ENCODE measurements at places on chromosomes 2 and 18. TPM values are rescaled to one million over a fixed set of nuclear protein-coding genes. Genes with fewer than 3 reads are reported as not detected.
A peak's percentile ranks its signal among the peaks of the same experiment; 100 is the strongest.

- peaks cover 5% of the 10 kb centered on the region for H3K4me1 ChIP-seq
- no peaks in the 10 kb centered on the region for H3K27me3 ChIP-seq
- no peak overlapping the region for H3K4me3 ChIP-seq
- DNase-seq, result no peak
- no peaks in the 10 kb centered on the region for H3K36me3 ChIP-seq
These were observed 25.2 kb downstream of the FBXO36 start for GRCh38 chr2:229947544-229947943.

DNA sequence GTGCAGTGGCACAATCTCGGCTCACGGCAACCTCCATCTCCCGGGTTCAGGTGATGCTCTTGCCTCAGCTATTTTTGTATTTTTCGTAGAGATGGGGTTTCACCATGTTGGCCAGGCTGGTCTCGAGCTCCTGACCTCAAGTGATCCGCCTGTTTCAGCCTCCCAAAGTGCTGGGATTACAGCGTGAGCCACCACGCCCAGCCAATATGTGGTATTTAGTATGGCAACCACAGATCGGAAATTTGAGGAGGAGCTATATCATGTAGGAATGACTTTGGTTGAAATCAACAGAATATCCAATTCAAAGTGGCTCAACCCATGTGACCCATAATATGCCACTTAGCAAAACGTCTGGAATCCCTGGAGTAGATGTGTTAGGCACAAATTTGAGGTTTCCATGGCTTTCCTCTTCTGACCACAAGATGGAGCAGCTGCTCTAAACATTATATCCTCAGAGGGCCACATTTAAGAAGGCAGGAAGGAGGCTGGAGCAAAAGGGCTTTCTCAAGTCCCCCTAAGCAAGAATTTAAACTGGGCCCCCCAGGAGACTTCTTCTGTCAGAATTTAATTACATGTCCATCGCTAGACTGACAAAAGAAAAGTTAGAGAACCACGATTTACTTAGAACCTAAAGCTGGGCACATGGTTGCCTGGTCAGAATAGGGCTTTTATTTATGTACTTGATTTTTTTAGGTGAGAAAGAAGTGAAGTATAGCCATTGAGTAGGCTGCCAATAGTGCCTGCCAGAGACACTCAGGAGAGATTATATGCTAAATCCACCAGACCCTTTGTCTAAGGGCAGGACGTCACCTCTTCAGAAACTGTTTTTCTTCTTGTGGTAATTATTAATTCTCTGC is 49.6 kb upstream of the ITSN2 start:
- DNase-seq, result peak; percentile 74
- H3K4me1 ChIP-seq, result no peaks in the 10 kb centered on the region
- H3K27me3 ChIP-seq, result peaks cover 2% of the 10 kb centered on the region
- H3K36me3 ChIP-seq, result no peaks in the 10 kb centered on the region

GRCh38 chr2:215969131-215969841 is 44.1 kb downstream of the MREG start:
- H3K27me3 ChIP-seq, result no peaks in the 10 kb centered on the region
- H3K4me1 ChIP-seq, result no peaks in the 10 kb centered on the region
- H3K27ac ChIP-seq, result no peak overlapping the region
- H3K4me3 ChIP-seq, result no peak overlapping the region

DNA sequence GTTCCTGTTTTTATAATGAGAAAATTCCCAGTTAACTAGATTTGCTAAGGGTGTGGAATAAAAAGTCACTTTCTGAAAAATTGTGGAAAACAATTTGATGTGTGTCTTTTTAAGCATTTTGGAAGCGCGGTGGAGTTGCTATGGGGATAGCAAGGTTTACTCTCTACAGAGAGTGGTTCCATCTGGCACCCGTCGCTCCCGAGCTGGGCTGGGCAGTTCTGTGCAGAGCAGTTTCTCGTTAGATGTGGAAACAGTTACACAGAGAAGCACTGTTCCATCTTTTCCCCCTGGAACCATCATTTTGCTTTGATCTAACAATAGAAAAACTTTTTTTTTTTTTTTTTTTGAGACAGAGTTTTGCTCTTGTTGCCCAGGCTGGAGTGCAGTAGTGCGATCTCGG is 17.4 kb downstream of the LDLRAD4 start:
- peaks cover 17% of the 10 kb centered on the region for H3K27me3 ChIP-seq
- no peak overlapping the region for H3K27ac ChIP-seq
- H3K4me3 ChIP-seq, result no peak overlapping the region
- no peak for DNase-seq
- H3K36me3 ChIP-seq, result no peaks in the 10 kb centered on the region

- no peak overlapping the region for H3K4me3 ChIP-seq
- no peak overlapping the region for H3K27ac ChIP-seq
- peaks cover 4% of the 10 kb centered on the region for H3K27me3 ChIP-seq
These were observed 104.3 kb upstream of the PIK3C3 start for GRCh38 chr18:41850781-41851180.

- H3K36me3 ChIP-seq, result no peaks in the 10 kb centered on the region
- H3K4me3 ChIP-seq, result no peak overlapping the region
- DNase-seq, result no peak
- H3K27ac ChIP-seq, result no peak overlapping the region
- H3K4me1 ChIP-seq, result 0 out of 2 replicates have a peak, but pooled peaks cover 2% of the 10 kb centered on the region
These were observed 520.8 kb downstream of the FBXO15 start for GRCh38 chr18:73626859-73627258.

DNA sequence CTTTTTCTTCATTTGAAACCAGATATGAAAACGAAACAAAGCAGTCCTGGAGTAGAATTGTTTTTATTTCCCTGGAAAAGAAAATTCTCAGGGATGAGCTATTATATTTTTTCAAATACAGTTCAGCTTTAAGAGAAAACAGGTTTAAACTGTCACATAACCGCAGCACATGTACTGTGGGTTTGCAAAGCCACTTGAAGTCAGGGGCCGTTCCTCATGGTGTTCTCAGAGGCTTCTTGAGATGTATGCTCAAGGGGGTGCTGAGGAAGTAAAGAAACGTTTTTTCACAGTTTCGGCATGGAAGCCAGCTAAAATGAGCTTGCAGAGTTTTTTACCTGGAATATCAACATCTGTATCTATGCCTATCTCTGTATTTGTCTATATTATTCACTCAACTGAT is 225.3 kb downstream of the MC4R start:
- no peaks in the 10 kb centered on the region for H3K4me1 ChIP-seq
- no peak overlapping the region for H3K27ac ChIP-seq
- H3K27me3 ChIP-seq, result no peaks in the 10 kb centered on the region

Gene BOLL
- not detected for total RNA-seq

- no peak overlapping the region for H3K27ac ChIP-seq
- H3K4me1 ChIP-seq, result no peaks in the 10 kb centered on the region
- H3K27me3 ChIP-seq, result 0 out of 2 replicates have a peak, but pooled peaks cover 3% of the 10 kb centered on the region
- H3K4me3 ChIP-seq, result no peak overlapping the region
- no peak for DNase-seq
These were observed 51.2 kb downstream of the SDC1 start for GRCh38 chr2:20173496-20174402.

Gene DSG3
- total RNA-seq, result not detected

DNA sequence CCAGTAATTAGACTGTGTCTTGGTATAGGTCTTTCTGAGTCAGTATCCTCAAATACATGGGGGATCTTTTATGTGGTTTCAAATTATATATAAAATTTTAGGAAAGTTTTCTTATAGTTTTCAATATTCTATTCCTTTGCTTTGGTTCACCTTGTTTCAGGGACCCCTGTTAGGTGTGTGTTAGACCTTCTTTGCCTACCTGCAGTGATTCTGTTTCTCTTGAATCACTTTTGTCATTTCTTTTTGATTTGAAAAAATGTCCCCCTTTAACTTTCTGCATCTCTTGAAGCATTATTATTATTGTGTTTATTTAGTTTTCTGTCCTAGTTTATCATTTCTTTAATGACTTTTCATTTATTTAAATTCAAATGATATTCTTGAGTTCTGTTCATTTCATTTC is 98.7 kb downstream of the FHOD3 start:
- DNase-seq, result no peak
- no peak overlapping the region for H3K27ac ChIP-seq
- H3K4me1 ChIP-seq, result peaks cover 3% of the 10 kb centered on the region
- H3K27me3 ChIP-seq, result no peaks in the 10 kb centered on the region
- H3K4me3 ChIP-seq, result no peak overlapping the region
- H3K36me3 ChIP-seq, result no peaks in the 10 kb centered on the region

DNA sequence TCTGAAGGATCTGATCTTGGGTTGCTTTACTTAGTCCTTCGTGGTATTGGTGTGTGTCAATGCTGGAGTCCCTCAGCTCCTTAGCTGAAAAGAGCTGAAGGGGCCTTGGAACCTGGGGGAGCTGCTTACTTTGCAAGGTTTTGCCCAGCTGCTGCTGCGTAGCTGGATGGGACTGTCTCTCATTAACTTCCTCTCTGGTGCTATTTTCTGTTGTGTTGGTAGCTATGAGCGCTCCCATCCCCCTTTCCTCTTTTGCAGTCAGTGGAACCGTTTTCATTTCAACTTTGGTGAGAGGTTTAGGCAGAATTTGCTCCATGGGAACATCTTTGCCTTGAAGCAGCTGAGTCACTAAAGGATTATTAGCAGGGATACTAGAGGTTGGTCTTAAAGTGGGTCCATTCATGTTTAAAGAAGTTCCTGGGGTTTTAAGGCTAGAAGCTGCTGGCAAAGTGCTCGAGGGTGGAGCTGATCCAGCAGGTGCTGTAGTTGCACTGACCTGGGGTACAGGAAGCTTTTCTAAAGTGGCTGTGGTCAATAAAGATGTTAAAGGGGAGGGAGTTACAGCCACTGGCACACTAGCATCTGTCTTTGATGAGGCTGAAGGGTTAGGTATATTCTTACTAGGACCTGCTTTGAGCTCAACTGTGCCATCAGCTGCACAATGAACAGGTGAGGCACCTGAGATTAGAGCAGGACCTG is 69.9 kb upstream of the DTNB start:
- peaks cover 26% of the 10 kb centered on the region for H3K36me3 ChIP-seq
- H3K27ac ChIP-seq, result no peak overlapping the region
- no peak for DNase-seq
- no peaks in the 10 kb centered on the region for H3K27me3 ChIP-seq

DNA sequence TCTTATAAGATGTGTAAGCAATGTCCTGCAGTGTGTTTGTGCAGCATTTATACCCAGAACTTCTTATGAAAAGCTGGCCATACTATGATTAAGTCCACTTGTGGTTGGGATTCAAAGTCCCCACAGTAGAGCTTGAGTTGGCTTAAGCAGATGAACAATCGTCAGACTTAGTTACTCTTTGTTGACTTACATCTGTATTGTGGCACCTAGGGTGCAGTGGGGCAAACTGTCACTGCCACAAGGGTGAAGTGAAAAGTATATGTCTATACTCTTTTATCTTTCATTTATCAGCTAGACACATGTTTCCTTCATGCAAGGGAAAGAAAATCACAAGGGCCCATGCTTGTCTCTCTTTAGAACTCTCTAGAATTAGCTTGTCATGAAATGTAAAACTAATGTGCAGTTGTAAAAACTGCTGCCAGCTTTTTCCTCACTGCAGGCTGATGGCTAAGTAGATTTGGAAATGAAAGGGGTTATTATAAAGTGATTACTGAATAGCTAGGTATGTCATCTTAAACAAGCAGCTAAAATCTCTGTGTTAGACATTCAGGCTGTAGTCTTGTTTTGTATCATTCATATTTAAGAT is 474.5 kb downstream of the PTPRM start:
- H3K36me3 ChIP-seq, result no peaks in the 10 kb centered on the region
- no peak overlapping the region for H3K27ac ChIP-seq
- H3K27me3 ChIP-seq, result no peaks in the 10 kb centered on the region
- DNase-seq, result no peak

DNA sequence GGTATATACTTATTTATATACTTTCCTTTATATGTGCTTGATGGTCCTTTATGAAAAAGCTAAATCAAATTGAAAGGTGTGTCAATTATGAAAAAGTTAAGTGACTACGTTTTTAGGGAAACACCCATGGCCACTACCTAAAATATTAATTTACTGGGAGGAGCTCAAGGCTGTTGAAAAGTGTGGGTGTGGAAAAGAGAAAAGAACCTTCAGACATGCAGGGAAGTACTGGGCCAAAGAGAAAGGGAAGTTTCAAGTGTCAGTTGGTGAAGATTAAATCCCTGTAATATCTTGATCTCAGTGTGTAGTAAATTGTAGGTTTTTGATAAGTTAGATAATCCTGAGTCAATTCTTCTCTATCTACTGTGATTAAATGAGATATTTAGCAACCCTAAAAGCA is 6.2 kb upstream of the GKN1 start:
- no peaks in the 10 kb centered on the region for H3K36me3 ChIP-seq
- no peak for DNase-seq

Gene ABCG8
- total RNA-seq, result not detected

Gene KLHL14
- not detected for total RNA-seq

- no peaks in the 10 kb centered on the region for H3K36me3 ChIP-seq
- H3K27me3 ChIP-seq, result no peaks in the 10 kb centered on the region
- peaks cover 2% of the 10 kb centered on the region for H3K4me1 ChIP-seq
- no peak overlapping the region for H3K27ac ChIP-seq
- DNase-seq, result no peak
These were observed 109.9 kb downstream of the GAREM1 start for GRCh38 chr18:32360682-32361345.

Gene AMER3
- total RNA-seq, result not detected

Gene SPC25
- total RNA-seq, result 2.0 TPM

DNA sequence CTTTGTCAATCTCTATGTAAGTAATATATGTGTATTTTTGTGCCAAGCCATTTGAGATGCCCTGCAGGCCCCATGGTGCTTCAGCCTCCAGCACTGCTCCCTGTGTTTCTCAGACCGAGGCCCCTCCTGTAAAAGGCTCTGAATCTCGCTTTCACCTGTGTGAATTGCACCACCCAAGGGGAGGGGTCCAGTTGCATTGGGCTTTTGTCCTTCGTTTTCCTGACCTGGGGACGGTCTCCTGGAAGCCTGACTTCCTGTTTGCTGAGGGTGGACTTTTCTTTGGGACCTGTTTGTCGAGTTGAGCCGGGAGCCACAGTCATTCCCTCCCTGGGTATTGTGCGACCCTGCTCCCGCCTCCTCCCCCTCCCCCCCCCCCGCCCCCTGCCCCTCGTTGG is 48.9 kb downstream of the AGAP1 start:
- no peak overlapping the region for H3K27ac ChIP-seq
- no peaks in the 10 kb centered on the region for H3K27me3 ChIP-seq
- no peaks in the 10 kb centered on the region for H3K36me3 ChIP-seq

DNA sequence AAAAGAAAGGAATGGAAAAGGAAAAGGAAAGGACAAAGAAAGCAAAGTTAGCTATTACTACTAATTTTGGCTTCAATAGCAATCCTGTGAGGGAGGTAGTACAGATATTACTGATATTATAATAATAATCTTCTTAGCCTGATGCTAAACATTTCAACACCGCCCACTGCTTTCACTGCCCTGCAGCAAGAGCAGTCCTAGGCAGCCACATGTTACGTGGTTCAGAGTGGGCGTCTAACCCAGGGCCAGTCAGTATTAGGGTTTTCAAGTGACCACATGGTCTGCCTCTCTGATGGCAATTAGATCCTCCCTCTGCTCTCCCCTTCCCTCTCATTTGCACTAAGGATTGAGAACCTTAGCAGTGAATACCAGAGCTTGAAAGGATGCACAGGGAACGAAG is 83.7 kb upstream of the ZNF397 start:
- no peak overlapping the region for H3K27ac ChIP-seq
- H3K36me3 ChIP-seq, result no peaks in the 10 kb centered on the region
- peaks cover 5% of the 10 kb centered on the region for H3K27me3 ChIP-seq

Gene CYS1
- under 0.01 TPM for total RNA-seq

Gene ASAP2
- total RNA-seq, result 26.9 TPM

All from IMR-90 (cell line).